Stimulated activated CD4-positive, alpha-beta T cell treated with anti-CD3 and anti-CD28 coated beads, Interleukin-12 subunit alpha, Interleukin-12 subunit beta, amount 100 ng/mL, for 48 hours (primary cell): ENCODE measurements at places on chromosomes 7 and 10.
A peak's percentile ranks its signal among the peaks of the same experiment; 100 is the strongest.

- no peak for DNase-seq
These were observed 62.7 kb downstream of the TNRC18 start for GRCh38 chr7:5360971-5361370.

GRCh38 chr7:43694399-43694748 is 34.9 kb downstream of the COA1 start:
- no peak for DNase-seq

GRCh38 chr7:29038463-29038862 is 80.3 kb upstream of the TRIL start:
- DNase-seq: no peak

DNA sequence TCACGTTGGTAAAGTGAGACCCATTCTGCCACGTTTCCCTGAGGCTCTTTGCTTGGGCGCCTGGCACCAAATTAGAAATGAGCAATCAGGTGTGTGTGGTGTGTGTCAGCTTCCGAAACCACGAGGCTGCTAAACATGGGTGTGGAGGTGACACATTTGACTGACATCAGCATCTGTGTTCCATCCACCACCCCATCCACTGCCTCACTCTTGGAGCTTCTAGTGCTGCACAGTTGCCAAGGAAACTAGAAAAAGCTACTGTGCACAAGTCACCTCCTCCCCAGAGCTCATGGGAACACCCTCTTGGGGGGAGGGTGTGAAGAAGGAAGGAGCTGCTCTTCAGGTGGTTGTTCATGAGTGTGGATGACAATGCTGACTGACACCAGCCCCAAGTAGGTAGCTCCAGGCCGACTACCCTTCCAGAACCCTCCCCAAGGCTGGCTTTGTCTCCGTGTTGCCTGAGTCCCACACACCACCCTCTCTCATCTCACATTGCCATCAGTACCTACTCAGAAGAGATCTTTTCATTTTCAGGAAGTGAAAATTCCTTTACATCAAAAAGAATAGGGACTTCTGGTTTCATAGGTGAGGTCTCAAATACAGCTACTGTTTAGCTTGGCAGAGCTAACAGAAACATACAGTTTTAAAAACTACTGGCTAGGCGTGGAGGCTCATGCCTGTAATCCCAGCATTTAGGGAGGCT is 152.2 kb downstream of the TMEM178B start:
- DNase-seq: no peak

DNA sequence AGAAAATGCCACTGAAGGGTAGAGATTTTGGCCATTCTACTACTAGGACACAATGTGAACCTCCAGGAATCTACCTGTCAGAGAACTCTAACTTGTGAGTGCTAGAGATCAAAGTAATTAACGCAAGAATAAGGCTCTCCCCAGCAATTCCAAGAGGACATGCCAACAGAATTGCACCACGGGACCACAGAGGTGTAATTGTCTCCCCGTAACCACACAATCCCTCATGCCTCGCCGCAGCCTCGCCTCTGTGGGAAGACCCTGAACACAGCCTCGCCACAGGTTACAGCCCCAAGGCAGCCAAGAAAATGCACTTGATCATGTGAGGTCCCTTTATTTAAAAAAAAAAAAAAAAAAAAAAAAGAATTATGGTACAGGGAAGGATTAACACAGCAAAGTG is 29.5 kb downstream of the CDCA7L start:
- no peak for DNase-seq

GRCh38 chr7:148698007-148698396 is 701 bp upstream of the CUL1 start:
- peak; percentile 27 for DNase-seq
